ENCODE measurements at places on chromosomes 4 and X.

DNA sequence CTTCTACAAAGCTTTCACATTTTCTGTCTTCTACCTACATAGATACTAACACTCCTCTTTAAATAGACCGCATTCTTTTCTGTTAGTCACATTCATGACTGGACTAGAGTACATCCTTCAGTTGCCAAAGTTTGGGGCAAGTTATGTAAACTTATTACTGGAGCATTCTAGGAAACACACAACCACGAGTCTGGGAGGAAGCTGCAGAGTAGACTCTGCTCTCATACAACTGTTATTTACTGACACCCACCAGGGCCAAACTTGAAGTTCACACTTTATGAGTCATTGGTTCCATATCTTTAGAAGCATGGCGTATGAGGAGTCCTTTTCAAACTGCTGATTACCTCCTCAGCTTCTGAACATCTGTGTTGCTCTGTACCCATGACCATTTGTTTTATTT lies 87.0 kb downstream of the RNF150 start:
- DNase-seq = no peak

DNA sequence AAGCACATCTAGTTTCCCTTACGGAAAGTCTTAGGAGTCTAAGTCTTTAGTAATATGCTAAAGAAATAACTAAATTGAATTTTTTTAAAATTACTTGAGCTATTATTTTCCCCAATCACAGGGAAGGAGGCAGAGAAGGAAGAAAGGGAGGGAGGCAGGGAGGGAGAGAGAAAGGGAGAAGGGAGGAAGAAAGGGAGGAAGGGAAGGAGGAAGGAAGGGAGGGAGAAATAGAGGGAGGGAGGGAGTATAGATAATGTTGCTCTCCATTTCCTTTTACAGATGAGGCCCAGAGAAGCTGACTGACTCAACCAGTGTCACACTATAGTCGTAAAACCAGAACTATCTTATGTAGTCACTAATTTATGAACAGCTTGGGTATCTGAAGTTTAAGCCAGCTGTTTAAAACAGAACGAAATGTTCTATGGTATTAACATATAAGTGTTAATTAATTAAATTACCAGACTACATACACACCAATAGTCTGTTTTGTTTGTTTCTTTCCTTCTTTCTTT lies 14.6 kb downstream of the SH3RF1 start:
- no peak for DNase-seq

DNA sequence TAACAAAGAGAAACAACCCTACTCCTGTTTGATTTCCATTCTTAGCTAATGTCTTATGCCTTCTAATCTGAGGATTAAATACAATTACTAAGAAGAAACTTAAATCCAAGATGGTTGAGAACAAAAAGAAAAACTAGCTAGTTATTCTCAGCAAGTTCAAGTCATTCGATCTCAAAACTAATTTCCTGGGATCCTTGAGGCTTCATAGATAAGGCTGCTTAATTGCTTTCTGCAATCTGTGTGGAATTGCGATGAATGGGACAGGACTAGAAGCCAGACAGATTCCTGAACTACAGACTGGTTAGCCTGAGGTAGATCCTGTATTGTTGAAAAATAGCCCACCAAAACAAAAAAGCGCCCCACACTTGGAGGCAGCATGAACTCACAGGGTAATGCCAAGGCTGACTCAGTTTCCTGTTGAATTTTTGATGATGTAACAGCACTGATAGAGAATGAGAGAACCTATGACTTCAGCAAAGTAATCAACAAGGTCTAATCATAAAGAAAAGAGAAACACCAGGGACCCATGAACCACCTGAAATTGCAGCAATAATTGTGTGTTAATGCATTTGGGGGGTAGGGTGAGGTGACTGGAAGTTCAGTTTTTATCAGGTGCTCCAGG lies 33.9 kb downstream of the KLHL15 start:
- no peak for DNase-seq

DNA sequence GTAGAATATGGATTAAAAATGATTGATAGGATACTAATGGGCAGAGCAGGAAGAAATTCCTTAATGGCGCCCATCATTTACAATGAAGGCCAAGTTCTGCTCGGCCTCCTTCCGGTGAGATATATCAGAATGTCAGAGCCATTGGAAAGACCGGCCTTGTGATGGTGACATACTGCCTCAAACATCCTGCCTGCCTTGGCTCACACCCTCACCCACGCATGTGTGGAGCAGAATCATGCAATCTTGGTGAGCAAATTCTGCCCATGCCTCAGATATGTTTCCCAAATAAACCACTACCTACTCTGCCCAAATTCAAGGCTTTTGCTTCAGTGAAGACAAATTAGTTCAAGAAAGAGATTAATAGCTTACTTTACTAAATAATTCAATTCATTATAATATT lies 163.3 kb downstream of the MID1 start:
- DNase-seq = no peak

DNA sequence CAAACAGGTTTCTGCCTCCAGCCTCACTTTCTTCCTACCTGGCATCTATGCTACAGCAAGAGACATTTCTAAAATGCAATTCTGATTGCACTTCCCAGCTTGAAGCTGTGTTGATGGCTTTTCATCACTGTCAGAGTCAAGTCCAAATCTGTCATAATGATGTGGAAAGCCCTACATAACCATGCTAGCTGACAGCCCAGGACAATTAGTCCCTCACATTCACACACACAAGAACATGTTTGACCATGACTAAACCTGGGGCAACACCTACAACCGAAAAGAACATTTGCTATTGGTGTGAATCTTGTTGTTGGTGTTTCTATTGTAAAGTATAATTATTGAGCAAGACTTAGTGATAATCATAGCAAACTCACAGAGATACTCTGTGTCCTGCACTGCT lies 58.2 kb downstream of the PPM1K start:
- no peak for DNase-seq

- DNase-seq = no peak
Observed at GRCh38 chrX:100696699-100697351, 35.1 kb downstream of the SYTL4 start.

GRCh38 chrX:148161701-148162100 lies 180.6 kb downstream of the FMR1NB start:
- DNase-seq = no peak

GRCh38 chr4:143617994-143618679 lies 82.3 kb downstream of the FREM3 start:
- DNase-seq = no peak

- no peak for DNase-seq
Observed at GRCh38 chr4:42636645-42636949, 20.3 kb downstream of the ATP8A1 start.

- DNase-seq = no peak
Observed at GRCh38 chr4:37389967-37390580, 145.5 kb downstream of the NWD2 start.

DNA sequence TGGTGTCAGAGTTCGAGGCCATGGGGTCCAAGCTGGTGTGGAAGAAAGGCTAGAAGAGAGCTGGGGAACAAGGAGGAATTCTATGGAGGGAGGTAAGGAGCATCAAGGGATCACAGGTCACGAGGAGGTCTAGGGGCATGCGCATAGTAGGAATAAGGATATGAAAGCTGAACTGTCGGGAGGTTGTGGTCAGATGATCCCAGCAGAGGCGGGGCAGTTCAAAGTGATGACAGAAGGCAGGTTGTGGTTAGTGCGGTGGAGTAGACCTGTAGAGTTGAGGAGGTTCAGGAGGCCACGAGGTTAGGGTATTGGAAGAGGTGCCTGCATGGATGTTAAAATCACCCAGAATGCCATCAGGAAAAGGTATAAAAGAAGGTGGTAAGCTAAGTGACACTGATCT lies 156.3 kb downstream of the TMEM164 start:
- no peak for DNase-seq

DNA sequence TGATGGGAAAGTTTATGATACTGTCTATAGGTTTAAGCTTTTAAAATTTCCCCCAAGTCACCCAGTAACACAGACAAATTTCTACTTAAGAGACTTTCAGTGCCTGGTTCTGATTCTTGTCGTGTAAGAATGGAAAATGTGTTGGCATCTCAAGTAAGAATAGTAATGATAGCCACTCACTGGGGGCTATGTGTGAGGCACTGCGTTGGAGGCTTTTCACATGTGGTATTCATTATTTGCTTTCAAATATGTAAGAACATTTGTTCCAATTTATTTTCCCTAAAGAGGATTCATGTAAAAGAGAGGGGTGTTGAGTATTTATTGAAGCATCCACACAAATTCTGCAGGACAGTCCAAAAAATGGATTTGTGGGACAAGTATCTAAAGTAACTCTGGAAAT lies 143.6 kb downstream of the FNIP2 start:
- DNase-seq = no peak

DNA sequence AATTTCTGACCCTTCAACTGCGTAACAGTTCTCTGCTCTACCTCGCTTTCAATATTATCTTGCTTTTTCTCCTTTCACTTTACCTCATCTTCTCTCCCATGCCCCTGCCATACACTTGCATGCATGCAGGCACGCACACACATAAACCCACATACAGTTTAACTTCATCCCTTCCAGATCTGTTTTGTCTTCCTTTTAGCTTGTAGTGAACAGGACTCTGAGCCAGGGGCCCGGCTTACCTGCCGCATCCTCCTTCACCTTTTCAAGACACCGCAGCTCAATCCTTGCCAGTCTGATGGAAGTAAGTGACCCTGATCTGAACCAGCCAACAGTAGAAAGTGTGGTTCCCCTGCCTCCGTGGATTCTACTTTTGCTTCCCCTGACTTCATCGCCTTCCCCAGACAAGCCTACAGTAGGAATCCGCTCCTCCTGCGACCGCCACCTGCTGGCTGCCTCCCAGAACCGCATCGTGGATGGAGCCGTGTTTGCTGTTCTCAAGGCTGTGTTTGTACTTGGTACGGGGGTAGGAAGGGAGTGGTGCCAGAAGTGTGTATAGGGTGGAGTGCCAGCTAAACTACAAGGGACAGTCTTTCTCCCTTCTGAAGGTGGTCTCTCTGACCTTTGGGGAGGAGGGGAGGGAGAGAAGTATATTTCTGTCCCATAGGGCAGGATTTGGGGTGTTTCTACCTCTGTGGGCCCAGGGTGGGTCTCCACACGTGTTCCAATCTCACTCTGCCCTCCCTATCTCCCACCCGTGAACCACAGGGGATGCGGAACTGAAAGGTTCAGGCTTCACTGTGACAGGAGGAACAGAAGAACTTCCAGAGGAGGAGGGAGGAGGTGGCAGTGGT lies 10.7 kb downstream of the MED12 start:
- DNase-seq = peak; percentile 79

- DNase-seq = peak; percentile 15
Observed at GRCh38 chrX:118726887-118727685, at the start of gene IL13RA1. IL13RA1 (plus strand) TSS chrX:118727606; CDS start chrX:118727639, 33 bp downstream.

- DNase-seq = no peak
Observed at GRCh38 chr4:17599826-17600225, 14.6 kb upstream of the MED28 start.

DNA sequence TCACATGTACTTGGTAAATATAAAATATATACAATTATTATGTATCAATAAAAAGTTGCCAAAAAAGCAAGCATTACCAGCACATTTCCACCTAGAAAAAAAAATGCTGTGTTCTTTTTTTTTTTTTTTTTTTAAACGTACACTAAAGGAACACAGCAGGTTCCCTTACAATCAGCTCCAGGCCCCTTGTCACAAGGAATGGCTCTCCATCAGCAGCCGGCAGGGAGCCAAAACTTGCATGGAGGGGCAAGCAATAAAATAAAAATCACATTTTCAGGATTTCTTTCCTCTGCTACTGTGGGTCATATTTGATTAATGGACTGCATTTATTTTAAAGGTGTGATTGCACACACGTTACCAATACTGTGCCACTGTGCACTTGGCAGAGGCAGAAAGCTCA lies 460.3 kb downstream of the GPAT3 start:
- no peak for DNase-seq

- DNase-seq = no peak
Observed at GRCh38 chrX:153722704-153723350, 1.4 kb downstream of the BCAP31 start.

DNA sequence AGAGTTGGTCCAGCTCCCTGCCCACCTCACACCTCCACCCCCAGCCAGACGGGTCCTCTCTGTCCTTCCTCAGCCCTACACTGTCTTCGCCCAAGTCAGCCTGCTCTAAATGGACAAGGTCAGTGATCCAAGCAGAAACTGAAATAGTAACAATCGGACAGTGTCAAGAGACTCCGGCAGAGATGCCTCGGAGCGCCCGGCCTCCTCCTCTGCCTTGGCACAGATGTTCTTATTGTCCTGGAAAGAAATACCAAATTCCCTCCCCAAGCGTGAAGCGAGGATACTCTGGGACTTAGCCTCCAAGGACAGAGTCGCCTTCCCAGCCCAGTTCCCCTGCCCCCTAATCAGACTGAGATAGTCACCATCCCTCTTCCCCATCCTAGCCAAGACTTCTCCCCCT lies 28.5 kb downstream of the UTP14A start:
- DNase-seq = no peak

DNA sequence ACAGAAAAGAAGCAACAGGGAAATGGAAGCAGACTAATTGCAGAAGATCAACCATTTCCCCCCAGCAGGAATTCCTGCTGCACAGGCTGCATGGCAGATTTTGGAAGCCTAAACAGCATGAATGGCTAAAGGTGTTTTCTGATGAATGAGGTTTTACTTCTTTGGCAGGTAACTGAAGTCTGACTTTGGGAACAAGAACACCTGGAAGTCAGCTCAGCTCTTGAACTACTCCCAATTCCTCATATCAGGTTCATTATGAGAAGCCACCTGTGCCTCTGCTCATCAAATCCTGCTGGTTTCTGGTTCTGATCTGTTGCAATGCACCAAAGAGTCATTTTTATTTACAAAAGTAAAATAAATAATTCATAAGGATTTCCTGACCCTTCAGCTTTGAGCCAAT lies 139.0 kb downstream of the COL25A1 start:
- DNase-seq = no peak

Measured in activated CD8-positive, alpha-beta memory T cell treated with anti-CD3 and anti-CD28 coated beads, Interleukin-2, amount 50 U/mL, for 4 hours (primary cell).